ENCODE measurements at places on chromosomes 13 and 19.

DNA sequence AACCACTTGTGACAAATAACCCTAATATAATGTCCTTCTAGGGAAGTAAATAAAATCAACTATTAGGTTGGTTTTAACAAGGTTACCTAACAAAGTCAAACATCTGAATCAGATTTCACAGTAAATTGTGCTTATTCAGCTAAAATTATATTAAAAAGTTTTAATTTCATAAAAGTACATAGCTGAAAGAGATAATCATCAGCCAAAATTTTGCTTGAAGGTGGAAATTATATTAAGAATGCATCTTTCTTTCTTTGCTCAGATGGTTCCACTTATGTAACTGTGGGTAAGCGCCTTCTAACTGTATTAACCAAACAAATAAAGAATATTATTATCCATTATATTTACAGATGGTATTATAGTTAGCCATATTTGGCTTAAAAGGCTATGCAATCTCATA lies 2840.3 kb upstream of the PCDH20 start:
- no peaks in the 10 kb centered on the region for H3K27me3 ChIP-seq
- DNase-seq = no peak
- no peaks in the 10 kb centered on the region for H3K36me3 ChIP-seq

DNA sequence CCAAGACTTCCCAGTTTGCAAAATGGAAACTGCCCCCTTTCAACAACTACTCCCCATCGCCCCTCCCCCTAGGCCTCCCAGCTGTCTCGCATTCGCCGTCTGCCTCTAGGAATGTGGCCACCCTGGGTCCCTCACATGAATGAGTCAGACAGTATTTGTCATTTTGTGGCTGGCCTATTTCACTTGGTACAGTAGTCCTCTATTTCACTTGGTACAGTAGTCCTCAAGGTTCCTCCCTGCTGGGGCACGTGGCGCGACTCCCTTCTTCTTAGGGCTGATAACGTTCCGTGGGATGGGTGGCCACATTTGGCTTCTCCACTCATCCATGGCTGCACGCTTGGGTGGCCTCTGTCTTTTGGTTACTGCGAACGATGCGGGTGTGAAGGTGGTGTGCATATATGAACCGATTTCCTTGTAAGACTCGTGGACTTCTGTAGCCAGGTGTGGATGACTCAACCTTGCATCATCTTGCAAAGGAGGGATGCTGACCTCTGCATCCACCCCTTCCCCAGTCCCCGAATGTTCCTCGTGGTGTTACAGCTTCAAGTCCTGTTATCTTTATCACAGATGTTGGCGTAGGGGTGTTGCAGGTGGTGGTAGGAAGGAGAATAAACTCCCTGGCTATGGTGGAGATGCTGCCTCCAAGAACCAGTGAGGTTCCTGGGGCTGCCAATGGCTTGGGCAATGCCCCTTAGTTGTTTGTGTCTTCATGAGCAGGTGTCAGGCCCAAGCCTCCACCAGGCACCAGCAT lies 112.1 kb upstream of the SOX1 start:
- H3K36me3 ChIP-seq = no peaks in the 10 kb centered on the region
- no peaks in the 10 kb centered on the region for H3K27me3 ChIP-seq
- H3K4me1 ChIP-seq = no peaks in the 10 kb centered on the region
- H3K27ac ChIP-seq = no peak overlapping the region
- no peak for DNase-seq

- no peak overlapping the region for H3K4me3 ChIP-seq
- H3K4me1 ChIP-seq = no peaks in the 10 kb centered on the region
- DNase-seq = no peak
- H3K27ac ChIP-seq = no peak overlapping the region
- H3K27me3 ChIP-seq = peaks cover 20% of the 10 kb centered on the region
- peaks cover 34% of the 10 kb centered on the region for H3K36me3 ChIP-seq
Measured at GRCh38 chr13:79560954-79561353, 80.0 kb downstream of the NDFIP2 start.

DNA sequence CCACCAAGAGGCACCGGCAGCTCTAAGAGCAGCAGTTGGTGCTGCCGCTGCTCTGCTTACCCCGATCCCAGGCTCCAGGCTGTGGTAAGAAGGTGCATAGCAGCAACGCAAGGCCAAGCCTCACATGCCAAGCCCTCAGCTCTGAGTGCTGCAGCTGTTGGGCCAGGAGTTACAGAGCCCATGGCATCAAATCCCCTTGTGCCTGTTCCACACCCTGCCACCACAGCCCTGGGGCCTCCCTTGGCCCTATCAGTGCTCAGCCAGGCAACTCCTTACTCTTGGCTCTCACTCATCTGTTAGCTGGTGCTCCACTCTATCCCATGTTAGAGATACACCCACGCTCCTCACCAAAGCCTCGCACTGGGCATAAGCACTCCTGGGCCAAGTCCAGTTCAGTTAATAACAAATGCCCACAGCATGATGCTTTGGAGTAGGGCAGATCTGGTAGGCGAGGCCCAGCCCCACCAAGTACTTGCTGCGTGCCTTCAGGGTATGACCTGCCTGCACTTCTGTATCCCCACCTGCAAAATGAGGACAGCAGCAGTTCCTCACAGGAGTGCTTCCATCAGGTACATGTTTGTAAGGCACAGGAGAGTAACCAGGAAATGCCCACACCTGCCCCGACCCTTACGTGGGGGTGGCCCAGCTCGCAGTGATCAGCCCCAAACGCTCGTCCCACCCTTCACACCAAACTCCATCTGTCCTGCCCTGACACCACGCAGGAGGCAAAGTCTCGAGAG lies 16.2 kb downstream of the AKAP8L start:
- H3K27me3 ChIP-seq = no peaks in the 10 kb centered on the region
- peaks cover 10% of the 10 kb centered on the region for H3K4me1 ChIP-seq
- H3K4me3 ChIP-seq = no peak overlapping the region
- H3K27ac ChIP-seq = no peak overlapping the region
- H3K36me3 ChIP-seq = peaks cover 44% of the 10 kb centered on the region
- no peak for DNase-seq

GRCh38 chr19:19261350-19262189 lies 11.5 kb downstream of the TM6SF2 start:
- no peak overlapping the region for H3K4me3 ChIP-seq
- no peak overlapping the region for H3K27ac ChIP-seq
- peaks cover 33% of the 10 kb centered on the region for H3K27me3 ChIP-seq
- peaks cover 4% of the 10 kb centered on the region for H3K4me1 ChIP-seq
